ENCODE measurements at places on chromosomes 5 and 9.

DNA sequence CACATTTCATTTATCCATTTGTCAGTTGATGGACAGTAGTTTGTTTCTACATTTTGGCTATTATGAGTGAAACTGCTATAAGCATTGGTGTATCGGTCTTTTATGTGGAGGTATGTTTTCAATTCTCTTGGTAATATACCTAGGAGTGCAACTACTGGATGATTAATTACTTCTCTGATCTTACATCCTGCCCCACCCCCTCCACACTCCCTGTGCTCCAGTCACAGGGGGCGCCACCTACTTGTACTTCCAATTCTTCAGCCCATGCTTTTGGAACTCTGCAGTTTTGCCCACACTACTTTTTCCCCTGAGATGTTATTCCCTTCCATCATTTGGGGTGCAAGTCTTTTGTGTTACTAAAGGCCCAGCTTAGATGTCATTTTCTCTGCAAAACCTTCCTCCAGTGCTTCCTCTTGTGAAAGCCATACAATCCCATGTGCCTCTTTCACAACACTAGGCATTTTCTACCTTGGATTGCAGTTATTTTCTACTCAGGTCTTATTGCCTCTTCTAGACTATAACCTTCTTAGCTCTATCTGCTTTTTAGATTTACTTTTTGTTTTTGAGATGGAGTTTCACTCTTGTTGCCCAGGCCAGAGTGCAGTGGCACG lies 42.1 kb downstream of the SEC61B start:
- DNase-seq = no peak

DNA sequence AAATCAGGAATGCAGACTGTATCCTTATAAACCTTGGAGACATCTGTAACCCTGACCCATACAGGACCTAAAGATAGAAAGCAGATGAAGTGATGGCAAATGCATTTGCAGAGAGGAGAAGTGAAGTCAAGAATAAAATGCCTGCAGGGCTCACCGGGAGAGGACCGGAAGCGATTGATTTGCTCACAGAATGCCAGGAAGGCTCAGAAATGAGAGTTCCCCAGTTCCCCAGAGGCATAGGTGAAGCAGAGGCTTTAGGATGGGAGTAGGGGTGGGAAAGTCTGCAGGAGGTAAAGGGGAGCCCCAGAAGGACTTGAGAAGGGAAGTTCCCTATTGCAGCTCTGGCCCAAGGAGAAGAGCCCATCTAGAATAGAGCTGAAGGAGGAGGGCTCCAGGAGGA lies 63.9 kb upstream of the TNFAIP8 start:
- DNase-seq = no peak

DNA sequence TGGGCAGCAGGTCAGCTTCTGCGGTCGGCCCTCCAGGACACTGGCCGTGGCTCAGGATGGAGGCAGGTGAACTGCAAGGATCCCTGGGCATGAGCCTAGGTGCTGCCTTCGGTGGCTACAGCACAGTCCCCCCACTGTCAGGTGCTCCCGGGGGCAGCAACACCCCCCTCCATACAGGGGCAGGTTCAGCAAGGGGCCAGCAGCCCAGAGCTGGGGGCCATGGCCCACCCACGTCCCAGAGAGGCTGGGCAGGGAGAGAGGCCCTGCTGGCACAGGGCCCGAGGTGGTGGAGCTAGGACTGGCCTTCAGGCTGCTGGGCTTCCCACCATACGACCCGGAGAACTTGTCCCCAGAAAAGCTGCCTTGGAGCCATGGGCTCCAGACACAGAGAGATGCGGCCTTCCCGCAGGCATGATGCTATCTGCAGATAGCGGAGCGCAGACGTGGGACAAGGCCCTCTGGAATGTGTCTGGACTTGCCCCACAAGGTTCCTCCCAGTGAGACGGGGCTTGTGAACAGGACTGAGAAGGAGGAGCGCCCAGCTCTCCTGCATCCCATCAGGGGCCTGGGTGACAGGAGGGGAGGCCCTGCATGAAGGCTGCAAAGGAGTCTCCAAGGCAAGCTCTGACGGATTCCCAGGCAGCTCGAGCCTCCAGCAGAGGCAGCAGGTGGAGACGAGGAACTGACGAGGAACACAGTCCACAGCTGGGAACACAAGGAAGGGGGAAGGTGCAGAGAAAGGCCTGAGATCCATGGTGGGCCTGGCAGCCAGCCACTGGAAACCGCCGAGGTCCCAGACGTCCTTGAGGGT lies 111.1 kb downstream of the VAV2 start:
- no peak for DNase-seq

GRCh38 chr5:102048940-102049339 lies 247.1 kb downstream of the SLCO4C1 start:
- DNase-seq = peak; percentile 81

GRCh38 chr5:74243634-74244033 lies 396.9 kb downstream of the ENC1 start:
- no peak for DNase-seq

GRCh38 chr9:93520523-93520922 lies 55.9 kb upstream of the PHF2 start:
- peak; percentile 63 for DNase-seq

- DNase-seq = peak; percentile 89
Measured at GRCh38 chr9:91177661-91178280, 183.9 kb downstream of the AUH start.

DNA sequence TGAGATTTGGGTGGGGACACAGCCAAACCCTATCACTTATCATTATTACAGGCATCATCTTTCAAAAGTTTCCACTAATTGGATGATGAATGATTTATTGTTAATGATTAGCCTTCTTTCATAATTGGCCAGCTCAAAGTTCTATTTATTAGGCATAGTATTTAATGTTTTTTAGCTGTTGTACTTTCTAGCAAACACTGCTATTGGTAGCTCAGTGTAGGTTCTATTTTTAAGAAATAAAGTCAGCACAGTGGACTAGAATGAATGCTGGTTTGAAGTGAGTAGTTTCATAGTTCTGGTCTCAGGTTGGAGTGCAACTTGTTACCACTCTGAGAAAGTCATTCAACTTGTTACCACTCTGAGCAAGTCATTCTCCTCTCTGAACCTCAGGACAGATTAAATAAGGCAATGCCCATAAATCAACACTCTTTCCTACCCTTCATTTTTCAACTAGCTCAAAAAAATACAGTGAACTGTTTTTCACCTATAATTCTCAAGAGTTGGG lies 46.9 kb downstream of the JAKMIP2 start:
- peak; percentile 44 for DNase-seq

GRCh38 chr9:118230329-118230728 lies 526.1 kb downstream of the TLR4 start:
- DNase-seq = no peak

GRCh38 chr5:14003936-14004335 lies 59.4 kb upstream of the DNAH5 start:
- DNase-seq = no peak

- DNase-seq = no peak
Measured at GRCh38 chr5:83553000-83553486, 81.5 kb downstream of the VCAN start.

DNA sequence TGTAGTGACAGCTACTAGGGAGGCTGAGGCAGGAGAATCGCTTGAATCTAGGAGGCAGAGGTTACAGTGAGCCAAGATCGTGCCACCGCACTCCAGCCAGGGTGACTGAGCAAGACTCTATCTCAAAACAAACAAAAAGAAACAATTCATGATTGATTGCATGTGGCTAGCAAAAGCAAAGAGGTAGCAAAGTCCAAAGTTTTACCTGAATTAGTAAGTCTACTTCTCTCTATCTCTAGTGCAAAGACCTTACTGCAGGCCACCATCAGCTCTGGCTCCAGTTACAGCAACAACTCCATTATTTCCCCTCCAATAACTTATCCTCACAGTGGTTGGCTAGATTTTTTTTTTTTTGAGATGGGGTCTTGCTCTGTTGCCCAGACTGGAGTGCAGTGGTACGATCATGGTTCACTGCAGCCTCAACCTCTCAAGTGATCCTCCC lies 6.2 kb upstream of the SAR1B start:
- DNase-seq = no peak

- peak; percentile 19 for DNase-seq
Measured at GRCh38 chr5:96338091-96338490, 95.0 kb downstream of the PCSK1 start.

DNA sequence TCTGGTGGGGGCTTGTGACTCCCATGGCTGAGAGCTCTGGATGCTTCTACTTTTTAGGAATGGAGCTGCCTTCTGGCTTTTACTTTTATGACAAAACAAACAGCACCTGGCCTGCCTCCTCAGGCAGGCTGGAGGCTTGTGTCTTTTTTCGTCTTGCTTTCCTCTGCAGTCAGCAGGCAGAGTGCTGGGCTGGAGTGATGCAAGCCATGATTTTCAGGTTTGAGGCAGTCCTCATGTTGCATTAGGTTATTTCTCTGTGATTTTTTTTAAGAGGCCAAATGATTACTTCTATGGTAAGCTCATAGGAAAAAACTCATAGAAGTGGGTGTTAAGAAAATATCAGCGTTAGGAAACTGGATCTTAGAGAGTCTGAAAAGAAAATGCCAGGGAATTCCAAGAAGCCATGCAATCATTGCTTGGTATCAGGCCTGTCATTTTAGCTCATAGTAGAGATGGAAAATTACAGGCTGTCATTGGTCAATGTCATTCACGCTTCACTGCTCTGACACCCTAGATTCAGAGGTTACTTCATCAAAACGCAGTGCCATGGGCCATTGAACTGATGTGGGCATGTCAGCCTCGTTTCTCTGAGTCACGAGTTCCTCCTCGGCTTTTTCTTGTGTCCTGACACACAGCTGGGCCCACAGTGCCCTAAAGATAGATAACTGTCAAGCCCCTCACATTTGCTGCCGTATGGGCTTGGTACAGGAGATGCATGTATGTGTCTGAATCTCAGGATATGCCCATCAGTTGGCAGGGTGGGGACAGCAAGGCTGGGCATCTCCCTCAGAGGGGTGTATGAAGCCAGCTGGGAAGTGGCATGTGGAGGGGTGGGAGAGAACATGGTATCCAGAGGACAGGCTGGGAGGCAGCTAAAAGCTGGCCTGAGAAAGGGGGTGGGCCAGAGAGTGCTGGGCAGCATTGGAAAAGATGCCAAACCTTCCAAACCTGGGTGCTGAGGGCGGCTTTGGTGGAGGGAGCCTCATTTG lies 151.8 kb downstream of the HSPA4 start:
- no peak for DNase-seq

DNA sequence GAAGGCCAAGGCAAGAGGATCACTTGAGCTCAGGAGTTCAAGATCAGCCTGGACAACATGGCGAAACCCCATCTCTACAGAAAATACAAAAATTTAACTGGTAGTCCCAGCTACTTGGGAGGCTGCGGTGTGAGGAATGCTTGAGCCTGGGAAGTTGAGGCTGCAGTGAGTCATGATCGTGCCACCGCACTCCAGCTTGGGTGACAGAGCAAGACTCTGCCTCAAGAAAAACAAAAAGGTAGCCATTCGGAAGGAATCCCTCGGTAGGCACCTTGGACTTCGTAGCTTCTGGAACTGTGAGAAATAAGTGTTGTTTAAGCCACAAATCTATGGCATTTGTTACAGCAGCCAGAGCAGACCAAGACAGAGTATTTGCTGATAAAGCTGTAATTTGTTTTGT lies 174.2 kb downstream of the DCP2 start:
- DNase-seq = no peak

DNA sequence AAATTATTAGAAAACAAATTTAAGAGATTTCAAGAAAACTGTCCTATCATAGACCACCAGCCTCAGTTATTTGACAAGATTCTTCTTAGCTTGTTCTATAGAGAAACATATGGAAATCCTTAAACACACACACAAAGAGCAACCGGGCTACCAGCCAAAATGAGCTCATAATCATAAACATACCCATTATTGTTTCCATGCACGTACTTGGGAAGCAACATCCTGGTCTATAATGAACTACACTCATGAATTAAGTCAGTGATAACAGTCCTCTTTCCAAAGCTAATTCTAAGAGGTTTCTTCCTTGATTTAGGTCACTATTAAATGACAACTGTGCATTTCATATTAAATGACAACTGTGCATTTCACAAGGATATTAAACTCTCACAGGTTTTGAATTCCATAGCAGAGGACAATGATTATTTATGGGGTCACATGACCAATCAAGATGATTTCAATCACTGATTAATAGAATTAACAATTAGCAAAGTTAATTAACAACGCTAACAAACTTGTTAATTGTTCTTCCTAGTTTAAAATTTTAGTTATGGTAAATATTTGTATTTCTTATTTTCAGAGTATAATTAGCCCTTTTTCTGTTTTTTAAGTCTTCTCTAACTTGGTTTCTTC lies 77.0 kb downstream of the OXCT1 start:
- no peak for DNase-seq

GRCh38 chr5:133110709-133111108 lies 58.9 kb downstream of the HSPA4 start:
- no peak for DNase-seq

- DNase-seq = no peak
Measured at GRCh38 chr5:92337772-92338234, 954.7 kb upstream of the ARRDC3 start.

DNA sequence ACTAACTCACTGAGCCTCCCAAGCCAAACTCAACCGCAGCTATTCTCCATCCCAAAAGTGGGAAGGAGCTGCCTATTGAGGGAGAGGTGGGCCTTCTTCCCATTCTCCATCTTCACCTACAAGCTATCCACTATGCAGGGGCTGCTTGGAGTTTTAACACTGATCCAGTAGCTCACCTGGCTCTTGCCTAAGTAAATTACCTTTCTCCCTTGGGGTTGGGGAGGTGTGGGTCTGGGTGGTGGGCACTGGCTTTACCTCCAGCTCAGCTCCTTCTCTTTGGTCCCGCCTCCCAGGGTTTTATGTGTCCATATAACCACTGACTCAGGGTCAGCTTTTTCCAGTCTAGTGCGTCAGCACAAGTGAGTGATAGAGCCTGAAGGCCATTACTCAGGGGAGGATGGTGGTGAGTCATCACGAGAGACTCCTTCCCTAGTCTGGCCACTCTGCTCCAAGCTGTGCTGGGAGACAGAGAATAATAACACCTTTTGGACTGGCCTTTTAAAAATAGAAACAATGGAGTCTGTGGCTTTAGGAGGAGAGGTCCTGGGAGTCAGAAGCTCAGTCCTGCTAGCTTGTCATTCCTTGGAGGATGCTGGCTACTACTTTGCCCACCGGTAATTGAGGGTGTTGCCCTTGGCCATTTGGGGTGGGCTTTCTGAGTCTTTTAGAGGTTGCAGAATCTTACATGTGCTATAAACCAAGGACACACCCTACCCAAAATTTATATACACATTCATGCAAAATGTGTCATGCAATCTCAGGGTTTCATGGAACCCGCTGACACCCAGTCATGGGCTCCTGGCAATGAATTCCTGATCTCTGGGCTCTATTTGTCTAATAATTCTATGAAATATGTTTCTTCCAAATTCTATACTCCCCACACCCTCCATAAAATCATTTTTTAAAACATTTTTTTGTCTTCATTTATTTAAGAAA lies 35.6 kb upstream of the ATP6V1G1 start:
- DNase-seq = no peak

- no peak for DNase-seq
Measured at GRCh38 chr9:134058716-134059115, 9.1 kb downstream of the BRD3 start.

- DNase-seq = no peak
Measured at GRCh38 chr5:44002381-44002901, 386.8 kb downstream of the FGF10 start.

All from common myeloid progenitor, CD34-positive (primary cell).